PC-3 (cell line): ENCODE measurements at places on chromosomes 1 and 21. TPM values are rescaled to one million over a fixed set of nuclear protein-coding genes. Genes with fewer than 3 reads are reported as not detected.

Gene RYR2
- total RNA-seq = not detected in 2 replicates

Gene GART
- total RNA-seq = 118 and 142 TPM in 2 replicates

Gene RCSD1
- total RNA-seq = not detected in 2 replicates

Gene C8B
- not detected in 2 replicates for total RNA-seq

- no peak for DNase-seq
Measured at GRCh38 chr1:51306950-51307349, 23.4 kb downstream of the TTC39A start.

- no peak for DNase-seq
Measured at GRCh38 chr1:63189677-63190076, 132.7 kb upstream of the FOXD3 start.

DNA sequence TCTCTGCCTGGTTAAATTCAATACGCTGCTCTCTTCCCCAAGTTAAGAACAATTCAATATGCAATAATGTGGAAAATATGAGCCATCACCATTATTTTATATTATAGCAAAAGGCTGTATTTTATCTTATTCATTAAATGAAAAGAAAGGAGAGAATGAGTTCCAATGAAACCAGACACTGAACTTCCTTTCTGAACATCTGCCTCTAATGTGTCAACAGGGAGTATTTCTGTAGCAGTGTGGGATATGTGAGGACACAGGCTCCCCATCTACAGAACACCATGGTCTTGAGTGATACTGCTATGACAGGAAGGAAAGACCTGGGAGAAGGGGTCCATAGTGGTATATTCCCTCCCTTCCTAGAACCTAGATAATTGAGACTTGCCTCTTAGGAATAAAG lies 46.3 kb downstream of the CASQ2 start:
- no peak for DNase-seq

DNA sequence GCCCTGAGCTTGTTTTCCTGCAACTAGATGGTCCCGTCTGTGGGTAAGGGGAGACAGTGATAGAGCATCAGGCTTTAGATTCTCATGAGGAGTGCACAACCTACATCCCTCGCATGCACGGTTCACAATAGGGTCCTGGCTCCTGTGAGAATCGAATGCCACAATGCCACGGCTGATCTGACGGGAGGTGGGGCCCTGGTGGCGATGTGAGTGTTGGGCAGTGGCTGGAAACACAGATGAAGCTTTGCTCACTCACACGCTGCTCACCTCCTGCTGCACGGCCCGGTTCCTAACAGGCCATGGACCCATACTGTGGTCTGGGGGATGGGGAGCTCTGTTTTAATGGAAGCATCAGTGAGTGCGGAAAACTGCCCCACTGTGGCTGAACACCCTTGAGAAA lies 35.8 kb upstream of the TTC34 start:
- DNase-seq = no peak

DNA sequence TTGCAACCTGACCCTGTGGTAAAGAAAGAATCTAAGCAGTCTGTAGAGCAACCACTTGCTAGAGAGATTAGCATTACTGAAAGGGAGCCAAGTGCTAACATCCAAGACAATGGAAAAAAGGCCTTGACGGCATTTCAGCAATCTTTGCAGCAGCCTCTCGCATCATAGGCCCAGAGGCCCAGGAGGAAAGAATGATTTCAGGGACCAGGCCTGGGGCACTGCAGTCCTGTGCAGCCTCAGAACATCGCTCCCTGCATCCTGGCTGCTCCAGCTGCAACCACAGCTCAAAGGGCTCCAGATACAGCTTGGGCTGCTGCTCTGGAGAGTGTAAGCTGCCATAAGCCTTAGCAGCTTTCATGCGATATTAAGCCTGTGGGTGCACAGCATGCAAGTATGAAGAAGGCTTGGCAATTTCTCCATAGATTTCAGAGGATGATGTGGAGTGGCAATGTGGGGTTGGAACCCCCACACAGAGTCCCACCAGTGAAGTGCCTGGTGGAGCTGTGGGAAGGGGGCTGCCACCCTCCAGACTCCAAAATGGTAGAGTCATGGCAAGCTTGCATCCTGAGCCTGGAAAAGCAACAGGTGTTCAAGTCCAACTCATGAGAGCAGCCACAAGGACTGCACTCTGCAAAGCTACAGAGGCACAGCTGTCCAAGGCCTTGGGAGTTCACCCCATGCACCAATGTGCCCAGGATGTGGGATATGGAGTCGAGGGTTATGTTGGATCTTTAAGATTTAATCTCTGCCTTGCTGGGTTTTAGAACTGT lies 110.6 kb upstream of the HMGB4 start:
- no peak for DNase-seq

GRCh38 chr1:92833840-92834239 lies 2.0 kb downstream of the RPL5 start:
- no peak for DNase-seq

- DNase-seq = no peak
Measured at GRCh38 chr1:41446851-41447610, 37.5 kb downstream of the EDN2 start.

GRCh38 chr1:167722152-167722869 lies 529 bp downstream of the MPZL1 start:
- peak; percentile 63 for DNase-seq
